ENCODE measurements at places on chromosomes 6 and 20.

- DNase-seq, result peak; percentile 8
These were observed 66.0 kb downstream of the ZBTB2 start for GRCh38 chr6:151325075-151326050.

DNA sequence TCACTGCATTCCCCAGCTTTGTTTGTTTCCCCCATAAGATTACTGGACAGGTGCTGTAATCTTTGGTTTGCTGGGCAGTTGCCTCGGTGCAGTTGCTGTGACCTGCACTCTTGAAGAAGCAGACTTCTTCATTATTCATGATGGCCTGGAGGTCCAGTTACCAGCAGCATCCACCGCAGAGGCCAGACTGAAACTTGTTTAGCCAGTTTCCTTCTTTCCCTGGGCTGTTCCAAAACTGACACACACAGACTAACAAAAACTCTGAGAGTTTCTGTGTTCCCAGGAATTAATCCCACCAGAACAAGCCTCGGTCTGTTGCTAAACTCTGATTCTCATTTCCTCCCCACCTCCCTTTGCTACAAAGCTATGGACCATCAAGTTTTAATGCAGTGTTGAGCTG lies 144.1 kb downstream of the QRSL1 start:
- no peak for DNase-seq

DNA sequence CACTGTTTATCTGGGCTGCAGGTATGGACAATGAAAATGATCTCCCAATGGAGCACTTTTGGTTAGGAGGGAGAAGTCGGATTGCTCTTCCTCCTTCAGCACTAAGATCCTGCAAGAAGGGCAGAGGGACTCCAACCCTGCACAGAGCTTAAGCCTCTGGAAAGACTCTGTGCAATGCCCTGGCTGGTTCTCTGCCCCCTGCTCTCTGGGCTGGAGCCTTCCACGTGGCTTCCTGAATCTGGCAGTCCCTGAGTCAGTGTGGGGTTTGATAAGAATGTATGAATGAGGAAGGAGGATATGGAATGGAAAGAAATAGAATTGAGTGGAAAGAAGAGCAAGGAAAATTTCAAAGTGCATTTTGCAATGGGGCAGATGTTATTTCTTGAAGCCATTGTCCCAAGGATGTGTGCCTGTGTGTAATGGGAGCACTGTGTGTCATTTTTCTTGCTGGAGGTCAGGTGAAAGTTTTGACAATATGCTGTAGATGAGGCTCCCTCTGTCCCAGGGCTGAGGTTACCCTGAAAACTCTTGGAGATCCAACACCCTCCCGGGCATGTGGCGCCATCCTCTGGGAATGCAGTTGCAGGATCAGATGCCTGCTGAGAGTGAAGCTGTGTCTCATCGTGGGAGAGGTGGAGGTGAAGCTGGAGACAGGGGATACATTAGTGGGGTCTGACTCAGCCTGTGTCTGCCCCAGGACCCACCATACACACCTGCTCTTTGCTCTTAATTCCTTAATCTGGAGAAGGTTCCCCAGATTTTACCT lies 16.3 kb upstream of the CST9L start:
- DNase-seq, result no peak

DNA sequence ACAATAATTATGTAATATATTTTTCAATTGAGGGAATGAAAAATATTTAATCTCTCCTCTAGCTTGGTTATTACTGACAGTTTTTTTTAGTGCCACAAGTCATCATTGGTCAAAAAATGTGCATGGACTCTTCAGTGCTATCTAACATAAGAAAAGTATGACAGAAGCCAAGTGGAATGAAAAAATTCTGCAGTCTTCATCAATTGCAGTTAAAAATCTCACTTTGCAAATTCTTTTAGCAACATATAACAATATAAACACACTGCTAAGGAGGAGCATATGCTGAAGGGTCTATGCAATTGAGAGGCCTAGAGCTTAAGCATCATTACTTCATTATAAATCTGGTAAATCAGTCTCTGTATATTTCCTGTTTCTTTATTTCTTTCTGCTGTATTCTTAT lies 175.1 kb downstream of the ARHGAP18 start:
- no peak for DNase-seq

- DNase-seq, result no peak
These were observed 211.6 kb downstream of the ALDH8A1 start for GRCh38 chr6:134738211-134738885.

DNA sequence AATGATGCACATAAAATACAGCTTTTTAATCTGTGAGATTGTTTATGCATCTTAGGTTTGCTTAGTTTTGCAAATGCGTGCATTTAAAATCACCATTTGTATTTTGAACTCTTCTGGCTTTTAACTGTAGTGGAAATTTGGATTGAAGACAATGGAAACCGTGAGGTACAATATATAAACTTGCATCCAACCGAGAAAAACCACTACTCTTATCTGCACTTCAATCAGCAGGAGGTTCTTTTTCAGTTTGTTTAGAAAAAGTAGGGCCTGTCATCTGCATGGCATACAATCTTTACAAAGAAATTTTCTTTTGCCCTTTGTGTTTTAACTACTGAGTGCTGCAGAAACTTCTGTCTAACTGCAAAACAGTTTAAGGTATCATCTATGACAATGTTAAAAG lies 132.8 kb downstream of the LAMA2 start:
- no peak for DNase-seq

DNA sequence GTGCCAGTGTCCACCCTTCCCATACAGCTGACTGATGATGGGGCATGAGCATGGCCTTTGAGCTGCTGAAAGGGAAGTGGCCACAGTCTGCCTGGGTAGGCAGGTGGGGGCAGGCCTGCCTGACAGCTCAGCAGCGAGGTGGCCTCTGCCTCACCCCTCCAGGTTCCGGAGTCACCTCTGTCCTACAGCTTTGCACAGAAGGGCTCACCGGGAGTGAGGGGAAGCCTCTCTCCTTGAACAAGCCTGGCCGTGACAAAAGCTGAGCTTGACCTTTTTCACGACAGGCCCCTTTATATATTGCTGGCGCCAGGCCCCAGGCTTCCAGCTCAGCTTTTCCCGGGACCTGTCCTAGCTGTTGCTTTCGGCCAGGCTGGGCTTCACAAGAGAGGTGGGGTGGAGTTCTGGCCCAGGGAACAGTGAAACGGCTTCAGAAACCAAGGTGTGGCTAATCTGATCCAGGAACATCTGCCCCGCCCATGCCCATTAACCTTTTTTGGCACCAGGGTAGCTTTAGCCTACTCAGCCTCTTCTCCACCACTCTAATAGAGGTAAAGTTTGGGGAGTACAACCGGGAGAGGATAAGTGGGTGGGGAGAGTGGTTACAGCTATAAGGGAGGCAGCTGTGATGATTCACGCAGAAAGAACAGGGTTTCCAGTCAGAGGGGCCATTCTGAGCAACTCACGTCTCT lies 42.9 kb downstream of the C6orf132 start:
- peak; percentile 7 for DNase-seq

GRCh38 chr20:45974896-45975565 lies 3.0 kb upstream of the ZNF335 start:
- no peak for DNase-seq

- DNase-seq, result no peak
These were observed 146.9 kb downstream of the MACROD2 start for GRCh38 chr20:14142171-14142570.

DNA sequence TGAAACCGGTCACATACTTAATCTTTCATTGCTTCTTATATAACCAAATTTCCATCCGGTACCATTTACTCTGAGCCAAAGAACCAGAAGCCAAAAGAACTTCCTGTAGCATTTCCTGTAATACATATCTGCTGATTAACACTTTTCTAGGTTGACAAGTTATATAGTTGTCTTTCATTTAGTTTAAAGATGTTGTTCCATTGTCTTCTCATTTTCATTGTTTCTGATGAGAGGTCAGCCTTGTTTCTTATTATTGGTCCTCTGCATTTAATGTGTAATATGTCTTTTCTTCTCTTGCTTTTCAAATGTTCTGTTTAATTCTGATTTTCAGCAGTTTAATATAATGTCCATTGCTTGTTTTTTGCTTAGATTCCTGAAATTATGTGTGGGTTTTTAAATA lies 214.5 kb upstream of the CCN2 start:
- no peak for DNase-seq

GRCh38 chr20:49882171-49882970 lies 33.0 kb downstream of the SPATA2 start:
- DNase-seq, result no peak

DNA sequence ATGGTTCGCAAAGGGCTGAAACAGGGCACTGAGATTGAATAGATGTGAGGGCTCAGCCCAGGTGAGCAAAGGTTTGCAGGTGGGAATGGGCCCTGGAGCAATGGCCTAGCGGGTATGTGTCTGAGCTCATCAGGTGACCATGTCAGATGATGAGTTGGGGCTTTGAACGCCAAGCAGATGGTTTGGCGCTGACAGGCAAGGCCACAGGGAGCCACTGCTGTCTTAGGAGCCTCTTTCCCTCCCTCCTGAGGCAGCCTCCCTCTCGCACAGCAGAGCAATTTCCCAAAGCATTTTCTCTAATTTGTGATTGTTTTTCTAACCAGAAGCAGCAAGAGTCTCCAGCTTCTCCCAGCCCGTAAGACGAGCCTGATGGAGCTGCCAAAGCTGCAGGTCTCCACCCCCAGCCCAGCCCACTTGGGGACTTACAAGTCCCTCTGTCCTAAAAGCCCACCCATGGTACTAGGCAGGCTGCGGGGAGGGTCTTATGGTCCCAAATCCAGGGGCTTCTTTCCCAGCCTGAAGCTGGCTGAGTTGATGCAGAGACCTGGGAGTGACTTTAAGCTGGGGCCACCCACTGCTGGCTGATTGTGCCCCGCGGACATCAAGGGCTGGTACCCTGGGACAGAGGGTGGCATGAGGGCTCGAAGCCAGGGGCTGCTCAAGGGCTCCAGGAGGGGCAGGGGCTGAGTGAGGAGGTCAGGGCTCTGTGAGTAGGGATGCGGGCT lies 11.6 kb downstream of the CDH22 start:
- no peak for DNase-seq

GRCh38 chr6:41551086-41551700 lies 5.0 kb downstream of the FOXP4 start:
- no peak for DNase-seq

- DNase-seq, result no peak
These were observed 73.8 kb downstream of the EYA4 start for GRCh38 chr6:133314947-133315346.

DNA sequence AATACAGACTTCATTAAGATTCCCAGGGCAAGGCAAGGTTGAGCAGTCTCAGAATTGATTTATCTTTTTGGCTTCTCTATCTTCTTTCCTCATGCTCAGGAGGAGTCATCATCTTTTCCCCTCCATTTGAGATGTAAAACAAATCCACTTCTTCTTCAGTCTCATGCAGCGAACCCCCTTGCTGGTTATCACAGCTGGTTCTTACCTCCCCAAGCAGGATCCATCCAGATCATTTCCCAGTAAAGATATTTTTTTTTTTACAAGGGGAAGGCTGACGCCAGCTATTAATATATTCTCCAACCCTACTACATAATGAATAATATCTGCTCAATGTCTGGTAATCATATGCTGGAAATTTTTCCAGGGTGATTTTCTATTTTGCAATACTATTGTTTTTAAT lies 508.9 kb upstream of the NOX3 start:
- DNase-seq, result no peak

DNA sequence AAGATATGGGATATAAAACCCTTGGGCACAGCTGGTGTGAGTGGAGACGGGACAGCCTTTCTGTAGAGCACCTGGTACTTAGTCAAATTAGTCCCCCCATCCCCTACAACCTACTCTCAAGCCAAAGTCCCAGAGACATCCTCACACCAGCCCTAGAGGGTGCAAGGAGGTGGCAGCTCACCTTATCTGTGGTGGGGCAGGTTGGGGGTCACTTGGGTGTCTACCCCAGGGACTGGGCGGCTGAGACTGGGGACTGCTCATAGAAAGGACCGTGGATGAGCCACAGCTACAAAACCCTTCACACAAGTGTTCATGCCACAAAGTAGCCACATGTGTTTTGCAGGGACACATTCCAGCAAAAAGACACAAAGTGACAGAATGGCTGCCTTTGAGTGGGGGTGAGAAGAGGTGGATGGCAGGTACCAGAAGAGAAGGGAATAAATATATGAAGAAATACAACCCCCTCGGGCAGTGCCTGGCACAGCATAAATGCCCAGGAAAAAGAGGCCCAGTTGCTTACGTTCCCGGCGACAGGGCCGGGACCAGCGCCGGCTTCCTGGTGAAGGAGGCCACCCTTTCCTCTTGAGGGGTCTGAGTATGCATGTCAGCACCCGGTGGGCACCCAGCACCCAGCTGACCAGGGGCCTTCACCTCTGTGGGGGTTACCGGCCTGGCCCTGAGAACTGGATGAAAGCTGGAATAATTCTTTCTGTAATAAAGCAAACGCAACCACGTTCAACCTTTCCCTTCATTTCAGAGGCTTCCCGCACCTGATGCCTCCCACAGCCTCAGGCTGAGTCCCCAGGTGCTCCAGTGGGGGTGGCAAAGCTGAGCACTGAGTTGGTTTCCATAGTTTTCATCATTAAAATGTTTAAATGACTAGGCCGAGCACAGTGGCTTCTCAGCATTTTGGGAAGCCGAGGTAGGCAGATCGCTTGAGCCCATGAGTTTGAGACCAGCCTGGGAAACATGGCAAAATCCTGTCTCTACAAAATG lies 14.4 kb upstream of the CEBPB start:
- DNase-seq, result no peak

- no peak for DNase-seq
These were observed 200 bp downstream of the ZBTB22 start for GRCh38 chr6:33317419-33317668.

DNA sequence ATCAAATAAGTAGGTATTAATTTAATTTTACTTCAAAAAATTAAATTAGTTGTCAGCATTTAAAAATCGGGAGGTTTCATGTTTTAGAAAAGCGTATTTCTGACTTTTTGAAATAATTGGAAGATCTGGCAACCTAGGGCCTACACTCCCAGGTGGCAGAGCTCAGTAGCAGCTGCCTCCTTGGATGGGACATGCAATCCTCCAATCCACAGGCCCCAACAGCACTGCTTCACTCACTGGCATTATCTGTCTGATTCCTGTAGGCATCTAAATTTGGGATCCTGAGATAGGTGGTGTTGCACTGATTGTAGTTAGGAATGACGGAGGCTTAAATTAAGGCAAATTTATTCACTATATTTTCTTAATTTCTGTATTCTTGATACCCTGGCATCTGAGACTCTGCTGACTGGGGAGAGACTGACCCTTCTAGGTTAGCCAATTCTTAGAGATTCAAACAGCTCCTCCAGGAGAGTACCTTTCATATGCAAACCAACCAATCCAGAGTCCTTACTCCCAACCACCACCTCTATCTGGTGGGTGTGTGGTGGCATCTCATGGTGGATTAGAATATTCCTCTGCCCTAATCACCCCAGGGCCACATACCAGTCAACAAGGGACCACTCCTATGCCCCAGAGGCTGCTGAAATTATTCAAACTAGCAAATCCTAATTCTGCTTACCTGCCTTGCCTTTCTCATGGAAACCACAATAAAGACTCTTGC lies 146.6 kb upstream of the GLP1R start:
- no peak for DNase-seq

DNA sequence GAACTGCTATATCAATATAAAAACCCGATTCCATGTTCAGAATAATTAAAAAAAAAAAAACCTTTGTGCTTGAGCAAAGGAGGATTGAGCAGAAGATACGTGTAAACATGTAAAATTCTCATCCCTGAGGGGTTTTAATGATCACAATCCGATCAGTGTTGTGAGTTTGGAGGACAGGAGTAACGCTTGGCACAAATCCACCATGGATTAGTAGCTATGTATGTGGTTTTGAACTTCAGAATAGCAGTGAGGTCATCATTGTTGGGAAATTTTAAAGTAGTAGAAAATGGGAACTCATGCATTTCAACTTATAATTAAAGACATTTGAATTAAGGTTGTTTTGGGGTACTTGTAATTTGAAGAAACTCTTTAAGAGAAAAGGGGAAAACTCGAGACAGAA lies 203.2 kb downstream of the RPS12 start:
- DNase-seq, result no peak

- DNase-seq, result no peak
These were observed 85.8 kb downstream of the GFRA4 start for GRCh38 chr20:3577366-3577765.

Measured in activated naive CD4-positive, alpha-beta T cell treated with Interleukin-2 at 50 U/mL for 16 hours (primary cell).